ENCODE measurements at places on chromosomes 6 and 20.

DNA sequence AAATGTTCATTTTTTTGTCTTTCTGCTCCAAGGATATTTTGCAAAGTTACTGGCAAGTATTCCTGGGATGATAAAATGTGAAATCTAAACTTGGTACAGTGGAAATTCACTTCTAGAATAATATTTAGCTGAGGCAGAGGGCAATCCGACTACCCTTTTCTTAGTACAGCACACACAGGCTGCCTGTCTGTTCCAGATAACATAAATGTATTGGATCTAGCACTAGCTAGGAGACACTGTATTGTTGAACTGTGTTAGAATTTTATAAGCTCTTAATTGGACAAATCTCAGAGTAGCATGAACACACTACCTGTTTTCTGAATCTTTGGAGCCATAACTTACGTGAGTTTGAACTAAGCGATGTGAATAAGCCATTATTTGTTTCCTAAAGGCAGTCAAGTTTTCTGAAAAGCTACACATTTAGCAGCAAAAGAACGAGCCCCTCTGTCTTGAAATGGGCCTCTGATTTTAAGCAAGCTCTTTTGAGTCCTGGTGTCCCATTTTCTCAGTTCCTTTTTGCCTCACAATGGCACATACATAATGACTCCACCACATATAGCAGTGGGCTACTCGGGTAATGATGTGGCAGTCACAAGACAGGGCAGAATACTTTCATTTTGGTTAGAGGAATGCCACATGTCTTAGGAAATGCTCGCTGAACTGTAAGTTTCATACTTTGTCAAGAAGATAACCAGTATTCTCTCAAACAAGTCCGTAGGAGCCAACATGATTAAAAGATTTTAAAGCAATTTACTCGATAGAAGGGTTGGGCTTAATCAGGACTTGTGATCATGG lies 116.5 kb upstream of the ESR1 start:
- peak; percentile 23 for DNase-seq

DNA sequence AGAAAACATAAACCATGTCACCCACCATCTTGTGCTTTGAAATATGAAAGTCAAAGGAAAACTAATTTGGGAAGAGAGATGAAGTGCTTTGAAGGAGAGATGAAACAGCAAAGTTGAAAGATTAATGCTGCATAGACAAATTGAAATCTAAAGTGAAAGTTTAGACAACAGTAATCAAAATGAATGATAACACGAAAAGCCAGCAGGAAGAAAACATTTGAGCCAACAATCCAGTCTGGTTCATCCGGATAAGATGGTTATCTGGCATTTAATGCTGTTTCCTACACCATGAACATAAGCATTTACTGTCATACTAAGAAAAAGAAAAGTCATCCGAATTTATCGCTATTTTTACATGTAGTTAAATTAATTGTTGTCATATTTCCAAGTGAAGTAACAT lies 595 bp downstream of the HAO1 start:
- peak; percentile 5 for DNase-seq

DNA sequence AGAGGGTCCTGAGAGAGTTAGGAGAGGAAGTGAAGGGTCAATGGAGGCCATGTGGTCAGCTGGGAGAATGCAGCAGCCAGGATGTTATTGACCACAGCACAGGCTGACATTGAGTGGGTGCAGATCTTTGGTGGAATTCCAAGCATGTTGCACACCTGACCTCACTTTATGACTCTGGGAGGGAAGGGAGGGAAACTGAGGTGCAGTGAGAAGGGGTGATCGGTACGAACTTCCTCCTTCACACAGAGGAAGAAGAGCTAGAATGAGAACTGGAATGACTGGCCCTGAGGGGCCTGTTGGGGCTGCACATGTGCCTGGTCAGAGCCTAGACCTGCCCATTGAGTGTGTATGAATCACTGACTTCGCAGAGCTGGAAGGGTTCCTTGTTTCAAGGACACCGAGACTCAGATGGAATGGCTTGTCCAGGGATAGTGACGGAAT lies 9.8 kb downstream of the FAM83D start:
- no peak for DNase-seq

- no peak for DNase-seq
Observed at GRCh38 chr6:167791091-167791779, 35.5 kb upstream of the AFDN start.

- DNase-seq, result no peak
Observed at GRCh38 chr20:56552911-56553629, 20.0 kb downstream of the FAM209B start.

- DNase-seq, result no peak
Observed at GRCh38 chr6:76885861-76886301, 577.4 kb downstream of the HTR1B start.

DNA sequence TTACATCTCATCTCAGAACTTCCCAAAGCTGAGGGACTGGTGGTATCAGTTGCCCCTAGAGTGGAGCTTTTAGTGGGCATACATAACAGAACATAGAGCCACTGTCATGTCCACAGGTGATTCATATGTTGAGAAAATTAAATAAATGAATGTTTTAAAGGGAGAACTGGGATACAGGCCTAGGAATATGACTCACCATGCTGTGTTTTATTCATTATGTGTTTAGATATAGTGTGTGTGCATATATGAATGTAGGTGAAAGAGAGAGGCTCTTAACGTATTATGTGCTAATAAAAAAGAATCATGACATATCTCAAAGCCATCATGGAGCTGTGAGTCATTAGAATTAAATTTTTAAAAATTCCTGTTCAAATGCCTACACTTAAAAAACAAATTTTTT lies 332.2 kb upstream of the RSPO3 start:
- no peak for DNase-seq

DNA sequence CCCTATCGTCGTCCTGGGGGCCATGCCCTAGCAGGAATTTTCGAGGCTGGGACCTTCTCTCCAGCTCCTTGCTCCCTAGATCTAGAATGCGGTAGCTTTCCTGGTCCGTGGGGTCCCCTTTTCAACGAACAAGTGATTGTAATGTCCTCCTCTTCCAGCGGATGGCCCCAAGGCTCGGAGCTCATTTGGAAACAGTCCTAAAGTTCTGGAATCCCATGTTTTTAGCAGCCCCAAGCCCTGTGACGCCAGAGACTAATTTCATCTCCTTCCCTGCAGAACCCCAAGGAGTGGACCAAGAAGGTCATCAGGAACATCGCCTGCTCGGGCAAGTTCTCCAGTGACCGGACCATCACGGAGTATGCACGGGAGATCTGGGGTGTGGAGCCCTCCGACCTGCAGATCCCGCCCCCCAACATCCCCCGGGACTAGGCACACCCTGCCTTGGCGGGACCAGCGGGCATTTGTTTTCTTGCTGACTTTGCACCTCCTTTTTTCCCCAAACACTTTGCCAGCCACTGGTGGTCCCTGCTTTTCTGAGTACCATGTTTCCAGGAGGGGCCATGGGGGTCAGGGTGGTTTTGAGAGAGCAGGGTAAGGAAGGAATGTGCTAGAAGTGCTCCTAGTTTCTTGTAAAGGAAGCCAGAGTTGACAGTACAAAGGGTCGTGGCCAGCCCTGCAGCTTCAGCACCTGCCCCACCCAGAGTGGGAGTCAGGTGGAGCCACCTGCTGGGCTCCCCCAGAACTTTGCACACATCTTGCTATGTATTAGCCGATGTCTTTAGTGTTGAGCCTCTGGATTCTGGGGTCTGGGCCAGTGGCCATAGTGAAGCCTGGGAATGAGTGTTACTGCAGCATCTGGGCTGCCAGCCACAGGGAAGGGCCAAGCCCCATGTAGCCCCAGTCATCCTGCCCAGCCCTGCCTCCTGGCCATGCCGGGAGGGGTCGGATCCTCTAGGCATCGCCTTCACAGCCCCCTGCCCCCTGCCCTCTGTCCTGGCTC lies 48.5 kb downstream of the PYGB start:
- DNase-seq, result peak; percentile 59

DNA sequence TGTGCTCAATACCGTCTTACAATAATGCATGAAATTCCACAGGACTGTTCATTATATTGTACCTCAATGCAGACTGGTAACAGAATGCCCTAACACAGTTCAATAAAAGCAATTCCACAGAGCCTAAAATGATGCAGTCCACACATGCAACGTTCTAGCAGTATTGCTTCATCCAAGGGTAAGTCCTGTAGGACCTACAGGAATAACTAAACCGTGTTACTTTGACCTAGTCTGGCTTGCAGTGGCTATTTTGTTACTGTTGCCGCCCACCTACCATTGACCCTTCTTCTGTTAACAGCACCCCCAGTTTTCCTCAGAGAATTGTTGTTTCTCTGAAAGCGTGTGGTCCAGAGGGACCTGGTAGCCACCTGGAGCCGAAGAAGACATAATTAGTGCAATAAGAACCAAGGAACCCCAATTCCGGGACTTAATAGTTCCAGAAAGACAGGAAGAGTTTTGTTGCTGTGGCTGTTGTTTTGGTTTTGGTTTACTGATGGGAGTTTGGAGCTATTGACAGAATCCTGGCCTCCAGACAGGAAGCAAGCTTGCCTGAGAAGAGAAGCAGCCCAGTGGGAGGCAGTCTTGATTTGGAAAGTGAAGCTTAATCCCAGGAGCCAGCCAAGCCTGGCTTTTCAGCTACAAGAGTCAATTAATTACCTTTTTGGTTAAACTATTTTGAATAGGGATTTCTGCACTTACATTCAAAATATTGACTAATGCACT lies 91.3 kb downstream of the FRK start:
- DNase-seq, result no peak

- peak; percentile 26 for DNase-seq
Observed at GRCh38 chr6:137883400-137884148, 16.5 kb downstream of the TNFAIP3 start.
